Suppressor macrophage treated with lipopolysaccharide for 1 hour (primary cell): ENCODE measurements at places on chromosomes 2 and 18.
A peak's percentile ranks its signal among the peaks of the same experiment; 100 is the strongest.

- DNase-seq = peak; percentile 19
Measured at GRCh38 chr2:134988994-134989605, 58.1 kb downstream of the MAP3K19 start.

- peak; percentile 97 for DNase-seq
Measured at GRCh38 chr2:85415980-85416650, 2.4 kb upstream of the SH2D6 start.

DNA sequence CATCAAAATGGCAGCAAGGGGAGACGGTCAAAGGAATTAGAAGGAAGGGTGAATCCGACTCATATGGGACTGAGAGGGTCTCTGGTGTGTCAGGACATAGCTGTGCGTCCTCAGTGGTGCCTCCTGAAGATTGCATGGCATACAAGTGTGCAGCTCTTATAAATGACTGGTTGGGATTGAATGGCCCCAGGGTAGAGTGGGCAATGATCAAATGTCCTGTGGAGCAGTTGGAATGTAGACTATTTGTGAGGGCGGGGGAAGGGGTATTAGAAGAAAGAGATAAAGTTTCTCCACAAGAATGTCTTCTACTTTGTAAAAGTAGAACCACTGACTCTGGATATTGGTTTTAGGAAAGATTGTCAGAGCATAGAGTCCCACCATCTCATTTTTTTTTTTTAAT is 24.6 kb downstream of the CTLA4 start:
- no peak for DNase-seq

- DNase-seq = peak; percentile 32
Measured at GRCh38 chr2:30231996-30232800, 864 bp downstream of the LBH start.

DNA sequence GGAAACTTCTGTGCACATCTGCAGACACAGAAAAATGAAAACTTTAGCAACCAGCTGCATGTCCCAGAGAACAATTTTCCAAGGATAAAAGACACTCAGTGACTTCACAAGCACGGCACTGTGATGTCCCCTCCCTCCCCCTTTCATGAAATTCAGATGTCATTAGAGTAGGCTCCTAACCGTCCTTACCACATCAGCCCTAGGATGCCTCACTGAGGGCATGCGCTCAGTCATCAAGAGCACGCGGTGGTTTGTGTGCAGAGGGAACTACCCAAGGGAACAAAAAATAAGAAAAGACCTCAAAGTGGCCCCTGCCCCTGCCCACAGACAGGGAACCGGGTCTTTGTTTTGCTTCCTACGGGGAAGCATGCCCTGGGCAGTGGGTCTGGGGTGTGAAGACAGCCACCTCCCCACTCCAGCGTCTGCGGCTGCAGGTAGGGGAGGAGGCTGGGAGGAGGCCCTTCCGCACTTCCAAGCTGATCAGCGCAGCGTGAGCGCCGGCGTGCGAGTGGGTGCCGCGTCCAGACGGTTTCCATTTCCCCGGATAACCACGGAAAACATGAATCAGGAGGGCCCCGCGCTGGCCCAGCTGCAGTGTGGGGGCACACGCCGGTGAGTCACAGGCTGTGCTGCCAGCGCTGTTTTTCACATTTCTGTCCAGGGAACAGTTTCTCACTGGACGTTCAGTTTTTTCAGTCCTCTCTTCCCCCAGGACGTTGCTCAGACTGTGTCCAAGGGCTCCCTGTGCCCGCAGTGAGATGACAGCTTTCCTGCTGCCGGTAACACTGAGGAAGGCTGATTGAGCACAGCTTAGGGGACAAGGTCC is 70.6 kb downstream of the COPS8 start:
- peak; percentile 85 for DNase-seq

DNA sequence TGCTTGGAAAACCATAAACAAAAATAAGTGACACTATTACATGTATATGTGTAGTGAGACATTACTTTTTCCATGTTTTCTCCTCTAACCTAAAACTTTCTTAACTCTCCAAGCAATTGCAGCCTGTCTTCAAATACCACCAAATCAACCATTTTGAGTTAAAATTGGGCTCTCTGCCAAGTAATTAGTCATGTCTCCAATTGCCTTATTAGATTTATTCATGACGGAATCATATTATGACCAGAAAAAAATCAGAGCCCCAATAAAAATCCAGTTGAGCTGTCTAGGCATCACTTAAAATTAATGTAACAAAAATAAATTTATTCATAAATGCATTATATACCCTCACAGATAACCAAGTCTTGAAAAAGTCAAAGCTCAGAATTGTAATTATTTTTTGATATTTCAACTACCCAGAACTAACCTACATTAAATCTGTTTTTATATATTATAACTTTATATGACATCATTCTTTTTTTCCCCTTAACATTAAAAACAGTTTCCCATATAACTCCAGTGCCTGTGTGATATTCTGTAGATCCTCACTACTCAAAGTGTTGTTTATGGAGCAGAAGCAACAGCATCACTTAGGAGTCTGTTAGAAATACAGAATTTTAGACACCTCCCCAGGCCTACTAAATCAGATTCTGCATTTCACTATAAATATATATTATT is 157.0 kb downstream of the ERBB4 start:
- DNase-seq = no peak

- no peak for DNase-seq
Measured at GRCh38 chr2:239657992-239658391, 257.2 kb upstream of the HDAC4 start.

GRCh38 chr2:173221937-173222594 is 132.6 kb upstream of the CDCA7 start:
- no peak for DNase-seq

GRCh38 chr2:155905657-155906056 is 426.9 kb downstream of the NR4A2 start:
- no peak for DNase-seq

GRCh38 chr2:197700960-197701359 is 4.2 kb upstream of the MARS2 start:
- no peak for DNase-seq

- DNase-seq = peak; percentile 44
Measured at GRCh38 chr2:20378891-20379519, 28.4 kb upstream of the PUM2 start.

DNA sequence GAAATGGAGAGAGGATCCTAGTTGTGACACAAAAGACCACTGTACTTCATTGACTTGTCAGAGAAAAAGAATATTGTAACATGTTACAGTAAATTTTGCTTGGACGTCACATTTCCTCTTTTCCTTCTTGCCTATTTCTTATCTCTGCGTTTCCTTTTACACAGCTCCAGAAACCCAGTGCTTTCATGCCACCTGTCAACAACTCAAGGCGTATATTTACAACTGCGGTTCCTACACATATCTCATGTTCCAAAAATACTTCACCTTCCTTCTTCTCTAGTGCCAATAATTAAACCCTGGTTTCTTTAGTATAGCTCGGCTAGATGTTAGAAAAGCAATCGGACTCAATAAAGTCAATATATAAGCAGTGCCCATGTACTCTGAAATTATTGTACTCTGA is 911.5 kb upstream of the FSHR start:
- no peak for DNase-seq

DNA sequence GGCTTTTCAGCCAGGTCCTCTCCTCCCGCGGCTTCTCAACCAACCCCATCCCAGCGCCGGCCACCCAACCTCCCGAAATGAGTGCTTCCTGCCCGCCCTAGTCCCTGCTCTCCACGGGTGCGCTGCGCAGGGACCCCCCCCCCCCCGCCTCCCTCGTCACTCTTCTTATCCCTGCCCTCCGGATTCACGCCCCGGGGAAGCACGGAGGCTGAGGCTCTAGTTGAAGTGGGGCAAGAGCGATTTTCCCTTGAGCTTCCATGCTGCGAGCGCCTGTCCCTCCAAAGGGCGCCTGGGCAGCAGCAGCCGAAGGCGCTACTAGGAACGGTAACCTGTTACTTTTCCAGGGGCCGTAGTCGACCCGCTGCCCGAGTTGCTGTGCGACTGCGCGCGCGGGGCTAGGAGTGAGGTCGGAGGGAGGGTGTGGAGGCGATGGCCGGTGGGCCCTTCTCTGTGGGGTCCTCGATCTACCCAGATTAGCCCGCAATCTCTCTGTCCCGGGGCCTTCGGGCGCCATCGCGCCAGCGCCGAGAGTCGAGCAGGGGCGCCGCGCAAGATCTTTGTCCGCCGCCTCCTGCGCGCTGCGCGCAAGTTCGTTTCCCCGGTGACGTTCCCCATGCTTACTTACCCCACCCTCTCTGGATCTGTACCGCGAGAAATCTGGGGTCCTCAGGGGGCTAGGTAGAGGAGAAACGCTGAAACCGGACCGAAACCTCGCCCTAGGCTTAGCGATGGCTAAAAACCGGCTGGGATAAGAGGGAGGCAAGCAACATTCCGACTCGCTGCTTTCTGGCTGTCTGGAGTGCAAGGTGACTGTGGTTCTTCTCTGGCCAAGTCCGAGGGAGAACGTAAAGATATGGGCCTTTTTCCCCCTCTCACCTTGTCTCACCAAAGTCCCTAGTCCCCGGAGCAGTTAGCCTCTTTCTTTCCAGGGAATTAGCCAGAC is 677 bp downstream of the GAD1 start:
- peak; percentile 25 for DNase-seq

DNA sequence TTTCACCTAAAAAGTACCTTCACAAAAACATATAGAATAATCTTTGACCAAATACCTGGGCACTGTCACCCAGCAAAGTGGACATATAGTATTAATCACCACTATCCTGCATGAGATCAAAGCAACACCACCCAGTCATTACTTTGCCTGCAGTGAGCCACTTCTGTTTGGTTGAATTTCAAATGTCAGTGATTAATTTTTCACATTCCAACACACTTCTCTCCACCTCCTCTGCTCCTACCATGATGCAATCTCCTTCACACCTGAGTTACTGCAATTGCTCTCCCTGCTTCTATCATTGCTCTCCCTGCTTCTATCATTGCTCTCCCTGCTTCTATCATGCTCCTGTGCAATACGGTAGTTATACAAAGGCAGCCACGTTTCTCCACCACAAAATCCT is 106.1 kb upstream of the NETO1 start:
- DNase-seq = no peak

DNA sequence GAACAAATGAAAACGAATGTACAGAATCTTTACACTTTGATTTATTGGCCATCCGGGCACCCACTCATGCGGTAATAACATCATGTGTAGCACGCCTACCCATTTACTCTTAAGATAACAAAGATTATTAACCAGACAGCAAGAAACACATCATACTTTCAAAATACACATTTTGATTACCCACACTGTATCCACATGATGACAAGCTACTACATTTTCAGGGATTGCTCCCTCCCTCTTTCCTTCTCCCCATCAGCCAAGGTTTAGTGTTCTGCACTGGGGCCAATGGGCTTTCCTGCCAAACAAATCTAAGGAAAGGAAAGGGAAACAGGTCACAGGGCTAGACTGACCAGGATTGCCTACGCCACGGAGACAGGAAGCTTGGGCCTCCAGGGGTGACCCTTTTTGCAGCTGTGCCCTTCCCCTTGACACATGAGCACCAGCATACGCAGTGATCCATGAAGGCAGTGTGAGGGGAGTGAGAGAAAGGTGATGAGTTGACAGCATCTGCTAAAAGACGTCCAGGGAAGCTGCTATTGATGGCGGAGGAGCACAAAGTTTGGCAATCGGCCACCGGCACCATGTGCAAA is 76.5 kb downstream of the ZNF521 start:
- no peak for DNase-seq

DNA sequence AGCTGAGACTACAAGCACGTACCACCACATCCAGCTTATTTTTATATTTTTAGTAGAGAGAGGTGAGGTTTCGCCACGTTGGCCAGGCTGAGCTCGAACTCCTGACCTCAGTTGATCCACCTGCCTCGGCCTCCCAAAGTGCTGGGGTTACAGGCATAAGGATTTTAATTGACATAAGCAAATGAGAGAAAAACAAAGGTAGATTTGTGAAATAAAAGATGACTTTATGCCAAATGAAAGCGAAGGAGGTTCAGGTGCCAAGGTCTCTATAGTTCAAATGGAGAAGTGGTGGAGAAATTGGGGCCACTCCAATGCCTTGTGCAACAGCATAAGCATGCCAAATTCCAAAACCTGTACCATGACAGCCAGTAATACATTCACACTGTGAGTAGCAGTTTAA is 180.6 kb downstream of the MREG start:
- peak; percentile 47 for DNase-seq

- DNase-seq = peak; percentile 20
Measured at GRCh38 chr2:74391209-74391579, 11.1 kb upstream of the DCTN1 start.

- DNase-seq = no peak
Measured at GRCh38 chr18:58495207-58495606, 133.7 kb downstream of the ALPK2 start.

GRCh38 chr2:239814861-239815601 is 210.1 kb downstream of the NDUFA10 start:
- DNase-seq = no peak

DNA sequence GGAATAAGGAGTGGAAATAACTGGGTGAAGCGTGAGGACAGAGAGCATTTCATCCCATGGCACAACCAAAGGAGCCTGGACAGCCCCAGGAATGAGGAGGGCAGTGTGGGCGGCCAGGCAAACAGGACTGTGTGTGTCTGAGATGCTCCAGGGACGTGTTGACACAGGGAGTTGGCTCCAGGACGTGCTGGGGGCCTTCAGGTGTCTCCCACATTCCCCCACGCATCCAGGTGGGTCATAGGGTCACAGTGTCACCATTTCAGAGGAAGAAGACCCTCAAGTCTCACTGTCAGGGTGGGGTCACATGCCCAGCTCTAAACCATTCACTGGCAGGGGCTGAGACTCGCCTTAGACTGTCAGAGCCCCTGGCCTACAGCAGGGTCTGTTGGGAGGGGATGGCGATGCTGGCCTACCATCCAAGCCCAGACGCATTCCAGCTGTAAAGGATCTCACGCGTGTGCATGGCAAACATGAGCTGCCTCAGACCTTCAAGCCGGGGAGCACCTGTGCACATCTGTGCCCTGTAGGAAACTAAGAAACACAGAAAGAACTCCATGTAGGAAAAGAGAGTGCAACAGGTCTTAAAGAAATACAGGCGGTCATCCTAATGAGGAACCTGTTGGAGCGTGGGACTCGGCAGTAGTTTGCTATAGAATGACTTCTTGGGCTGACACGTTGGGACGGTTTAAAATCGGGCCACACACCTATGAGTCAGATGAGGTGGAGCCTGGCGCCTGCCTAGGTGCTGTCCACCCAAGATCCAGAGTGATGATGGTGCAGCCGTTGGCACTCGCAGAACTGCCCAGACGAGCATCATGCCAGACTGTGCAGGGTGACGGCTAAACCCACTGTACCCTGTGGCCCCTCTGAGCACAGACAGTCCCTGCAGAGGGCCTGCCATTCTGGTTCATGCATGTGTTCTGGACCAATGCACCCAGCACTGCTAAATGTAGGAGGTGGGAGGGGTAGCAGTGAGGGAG is 17.3 kb downstream of the PARD6G start:
- no peak for DNase-seq
